NCI-H1694 (cell line): ENCODE measurements at places on chromosomes 5 and 9.
A peak's percentile ranks its signal among the peaks of the same experiment; 100 is the strongest.

GRCh38 chr9:126363847-126364671, 37.4 kb downstream of the MVB12B start:
- DNase-seq = no peak

- DNase-seq = no peak
These were observed 241.4 kb upstream of the IL12B start for GRCh38 chr5:159571501-159572244.

DNA sequence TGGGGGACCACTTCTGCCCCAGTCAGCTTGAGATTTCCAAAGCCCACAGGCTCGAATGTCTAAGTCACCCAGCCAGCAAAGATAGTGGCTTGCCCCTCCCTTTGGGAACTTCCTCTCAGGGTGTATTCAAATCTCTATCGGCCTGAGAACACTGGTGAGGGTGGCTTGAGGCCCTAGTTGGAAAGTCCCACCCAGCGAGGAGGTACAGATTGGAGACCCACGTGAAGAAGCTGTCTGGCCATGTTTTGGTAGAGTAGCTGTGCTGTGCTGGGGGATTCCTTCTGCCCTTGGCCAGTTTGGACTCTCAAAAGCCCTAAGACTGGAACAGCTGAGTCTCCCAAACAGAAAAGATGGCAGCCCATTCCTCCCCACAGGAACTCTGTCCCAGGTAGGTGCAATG, 172.7 kb upstream of the RIOK2 start:
- no peak for DNase-seq

GRCh38 chr5:179301376-179301775, 43.9 kb downstream of the ADAMTS2 start:
- no peak for DNase-seq

GRCh38 chr5:128774605-128775004, 190.7 kb upstream of the SLC27A6 start:
- DNase-seq = no peak

- DNase-seq = no peak
These were observed 6.2 kb downstream of the COX7C start for GRCh38 chr5:86623785-86624483.

DNA sequence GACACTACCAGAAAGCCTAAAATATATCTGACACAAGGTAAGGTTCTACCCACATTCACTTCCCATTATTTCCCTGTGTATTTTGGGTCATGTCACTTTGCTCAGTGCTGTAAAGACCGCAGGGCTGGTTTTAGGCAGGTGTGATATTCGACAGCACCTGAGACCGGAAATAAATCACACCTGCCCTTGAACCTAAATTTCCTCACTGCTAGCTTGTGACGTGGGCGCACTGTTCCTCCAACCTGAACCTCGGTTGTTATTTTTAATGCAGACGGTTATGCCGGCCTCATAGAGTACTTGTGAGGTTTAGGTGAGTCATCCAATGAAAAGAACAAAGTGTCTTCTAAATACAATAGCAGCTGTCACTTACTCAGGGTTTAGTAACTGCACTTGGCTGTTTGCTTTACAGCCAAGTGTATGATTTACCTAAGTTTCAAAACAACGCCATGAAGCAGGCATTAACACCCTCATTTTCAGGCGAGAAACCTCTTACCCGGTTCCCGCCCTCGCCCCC, 20.7 kb upstream of the ZNF782 start:
- no peak for DNase-seq

DNA sequence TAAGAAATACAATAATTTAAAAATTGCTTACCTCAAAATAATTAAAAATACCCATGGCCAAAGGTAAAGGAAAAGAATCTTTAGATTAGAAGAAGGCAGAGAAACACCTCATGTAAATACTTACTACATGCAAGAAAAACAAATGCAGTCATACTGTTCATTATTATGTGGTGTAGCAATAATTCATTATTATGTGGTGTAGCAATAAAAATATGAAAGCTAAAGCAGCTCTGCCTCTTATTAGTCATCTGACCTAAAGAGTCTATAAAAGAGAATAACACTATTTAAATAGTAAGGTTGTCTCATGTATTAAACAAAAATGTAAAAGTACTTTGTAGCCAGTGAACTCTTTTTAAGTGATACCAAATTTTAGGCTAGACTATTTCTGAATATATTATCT, 6.6 kb downstream of the DTWD2 start:
- DNase-seq = no peak

DNA sequence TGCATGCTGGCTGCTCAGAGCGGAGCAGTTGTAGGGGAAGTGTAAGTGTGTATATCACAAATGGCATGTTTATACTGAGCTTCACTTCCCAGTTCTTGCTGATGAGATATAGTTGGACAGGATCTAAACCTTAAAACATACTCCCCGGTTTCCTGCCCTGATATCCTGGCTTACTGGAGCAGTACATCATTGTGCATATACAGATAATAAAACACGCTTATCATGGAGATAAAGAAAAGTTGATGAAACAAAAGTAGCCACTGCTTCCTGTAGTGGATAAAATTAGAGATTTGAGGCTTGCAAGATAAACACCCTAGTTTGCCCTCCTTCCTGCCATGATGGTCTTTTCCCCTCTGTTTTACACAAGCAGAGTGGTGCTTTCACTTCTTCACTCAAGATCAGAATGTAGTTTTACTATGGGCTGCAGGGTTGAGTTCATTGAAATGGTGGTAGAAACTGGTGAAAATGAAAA, 15.0 kb downstream of the NPR3 start:
- no peak for DNase-seq

DNA sequence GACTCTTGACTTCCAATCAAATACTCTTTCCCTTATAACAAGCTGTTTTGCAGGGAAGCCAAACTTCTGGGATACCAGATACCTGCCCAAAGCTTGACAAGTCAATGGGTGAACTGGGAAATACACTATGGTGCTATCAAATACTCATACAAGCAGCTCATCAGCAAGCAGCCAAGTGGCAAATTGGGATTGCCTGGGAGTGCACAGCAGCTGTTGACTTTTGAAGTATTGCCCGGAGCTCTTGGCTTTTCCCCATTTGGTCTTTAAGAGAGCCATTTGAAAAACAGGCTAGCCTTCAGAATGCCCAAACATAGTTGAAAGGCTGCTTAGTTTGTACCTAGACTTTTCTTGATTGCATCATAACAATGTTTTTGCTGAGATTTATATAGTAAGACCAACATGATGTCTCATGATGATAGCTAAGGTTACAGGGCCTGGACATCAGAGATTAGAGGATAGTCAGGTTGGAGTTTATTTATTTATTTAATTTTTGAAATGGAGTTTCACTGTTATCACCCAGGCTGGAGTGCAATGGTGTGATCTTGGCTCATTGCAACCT, 210.1 kb upstream of the ZNF608 start:
- DNase-seq = peak; percentile 31

GRCh38 chr5:179668391-179668790, 12.4 kb downstream of the CBY3 start:
- peak; percentile 35 for DNase-seq

DNA sequence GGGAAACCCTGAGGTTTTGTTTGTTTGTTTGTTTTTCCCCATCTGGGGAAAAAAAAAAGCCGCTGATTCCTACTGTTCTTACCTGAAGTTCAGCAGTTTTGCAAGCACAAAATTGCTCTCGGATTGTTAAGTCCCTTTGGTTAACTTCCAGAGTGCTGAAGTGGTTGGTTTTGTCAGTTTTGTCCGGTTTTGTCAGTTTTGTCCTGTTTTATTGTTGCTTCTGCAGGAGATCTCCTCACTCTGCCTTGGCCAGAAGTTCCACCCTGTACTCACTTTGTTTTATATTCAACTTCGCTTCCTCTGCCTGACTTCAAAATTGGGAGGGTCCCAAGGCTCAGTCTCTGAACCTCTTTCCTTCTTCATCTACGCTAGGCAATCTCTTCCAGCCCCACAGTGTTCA, 14.4 kb downstream of the ZNF346 start:
- DNase-seq = no peak

DNA sequence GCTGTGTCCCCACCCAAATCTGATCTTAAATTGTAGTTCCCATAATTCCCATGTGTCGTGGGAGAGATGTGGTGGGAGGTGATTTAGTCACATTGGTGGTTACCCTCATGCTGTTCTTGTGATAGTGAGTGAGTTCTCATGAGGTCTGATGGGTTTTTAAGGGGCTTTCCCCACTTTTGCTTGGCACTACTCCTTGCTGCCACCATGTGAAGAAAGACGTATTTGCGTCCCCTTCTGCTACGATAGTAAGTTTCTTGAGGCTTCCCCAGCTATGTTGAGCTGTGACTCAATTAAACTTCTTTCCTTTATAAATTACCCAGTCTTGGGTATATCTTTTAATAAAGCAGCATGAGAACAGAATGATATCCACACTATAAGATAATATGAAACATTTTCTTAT, 1023.4 kb downstream of the TLE4 start:
- no peak for DNase-seq

DNA sequence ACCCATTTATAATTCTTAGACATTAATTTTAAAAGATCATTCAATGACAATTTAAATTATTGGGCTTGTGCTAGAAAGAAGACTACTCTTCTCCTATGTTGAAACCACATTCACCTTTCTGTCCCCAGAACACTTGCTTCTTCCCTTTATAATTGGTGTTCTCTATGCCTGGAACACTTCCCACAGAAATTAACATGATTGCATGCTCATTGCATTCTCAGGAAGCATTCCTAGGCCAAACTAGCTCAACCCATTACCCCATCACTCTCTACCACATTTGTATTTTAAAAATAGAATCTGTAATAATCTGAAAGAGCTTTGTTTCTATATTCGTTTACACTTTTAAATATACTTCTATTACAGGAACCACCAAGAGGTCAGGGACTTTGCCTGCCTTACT, 184.7 kb downstream of the MEF2C start:
- no peak for DNase-seq

- peak; percentile 82 for DNase-seq
These were observed 147.1 kb downstream of the ZNF608 start for GRCh38 chr5:124599028-124599973.

DNA sequence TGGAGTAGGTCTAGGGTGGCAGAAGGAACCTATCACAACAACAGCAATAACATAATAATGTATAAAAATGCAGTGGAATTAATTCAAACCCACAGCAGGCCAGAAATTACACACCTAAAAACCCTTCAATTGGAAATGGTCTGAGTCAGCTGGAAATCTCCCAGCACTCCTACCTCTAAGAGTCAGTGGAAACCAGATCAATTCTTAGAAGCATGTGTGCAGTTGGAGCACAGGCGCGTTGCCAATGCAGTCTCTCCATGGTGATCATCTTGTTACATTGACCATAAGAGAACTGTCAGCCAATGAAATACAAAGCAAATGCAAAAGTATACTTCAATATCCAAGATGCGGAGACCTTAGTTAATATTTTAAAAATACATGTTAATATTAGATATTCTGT, 15.1 kb upstream of the CSNK1G3 start:
- DNase-seq = no peak

GRCh38 chr9:135167849-135168655, 80.6 kb downstream of the OLFM1 start:
- no peak for DNase-seq

GRCh38 chr5:136781464-136781863, 416.1 kb upstream of the TRPC7 start:
- DNase-seq = no peak

DNA sequence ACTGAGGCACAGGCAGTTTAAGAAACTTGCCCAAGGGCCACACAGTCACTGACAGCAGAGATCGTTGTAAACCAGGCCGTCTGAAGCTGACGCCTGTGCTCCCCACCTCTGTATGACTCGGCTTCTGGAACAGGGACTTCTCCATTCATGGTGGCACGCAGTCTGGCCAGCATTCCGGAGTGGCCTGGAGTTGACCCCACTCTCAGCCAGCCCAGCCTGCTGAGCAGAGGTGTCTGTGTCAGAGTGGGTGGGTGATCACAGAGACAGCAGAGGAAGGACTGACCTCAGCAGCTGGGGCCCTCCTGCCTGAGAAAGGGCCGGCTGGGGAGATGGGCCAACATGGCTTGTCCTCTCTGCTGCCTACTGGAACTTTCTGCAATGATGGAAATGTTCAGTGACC, 12.6 kb downstream of the LRSAM1 start:
- DNase-seq = no peak

GRCh38 chr5:150052956-150053712, 33.2 kb downstream of the CSF1R start:
- no peak for DNase-seq

- DNase-seq = peak; percentile 11
These were observed 10.2 kb downstream of the MAMDC2 start for GRCh38 chr9:70053864-70054263.

GRCh38 chr9:88537761-88538091, 2.7 kb downstream of the NXNL2 start:
- no peak for DNase-seq

DNA sequence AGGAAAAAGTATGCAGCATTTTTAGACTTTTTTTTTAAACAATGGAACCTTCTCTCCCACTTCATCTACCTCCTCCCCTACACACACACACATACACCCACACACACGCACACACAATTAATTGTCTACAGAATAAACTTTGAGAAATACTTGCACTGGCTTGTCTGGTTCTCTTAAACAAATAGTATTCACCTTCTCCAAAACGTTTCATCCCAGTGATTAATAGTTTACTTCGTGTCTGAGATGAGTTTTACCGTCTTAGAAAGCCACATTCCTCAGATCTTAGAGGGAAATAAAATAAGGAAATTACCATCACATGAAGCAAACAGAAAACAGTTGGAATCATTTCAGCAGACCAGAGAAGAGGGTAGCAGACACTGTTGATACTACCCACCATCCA, 570.6 kb upstream of the CLINT1 start:
- DNase-seq = no peak

GRCh38 chr9:112728401-112728800, 10.5 kb upstream of the INIP start:
- no peak for DNase-seq

- no peak for DNase-seq
These were observed 868.5 kb downstream of the MAT2B start for GRCh38 chr5:164373876-164374275.

DNA sequence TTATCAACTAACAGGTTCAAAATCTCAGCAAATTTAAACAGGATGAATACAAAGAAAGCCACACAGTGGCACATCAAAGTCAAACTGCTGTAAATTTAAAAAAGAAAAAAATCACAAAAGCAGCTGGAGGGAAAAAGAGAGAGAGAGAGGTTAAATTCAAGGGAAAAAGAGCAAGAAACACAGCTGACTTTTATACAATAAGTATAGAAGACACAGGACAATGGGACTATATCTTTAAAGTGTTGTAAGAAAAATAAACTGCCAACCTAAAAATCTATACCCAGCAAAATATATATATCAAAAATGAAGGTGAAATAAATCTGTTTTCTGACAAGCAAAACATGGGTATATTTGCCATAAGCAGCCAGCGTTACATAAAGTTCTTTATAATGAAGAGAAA, 261.5 kb downstream of the TLE1 start:
- DNase-seq = no peak

DNA sequence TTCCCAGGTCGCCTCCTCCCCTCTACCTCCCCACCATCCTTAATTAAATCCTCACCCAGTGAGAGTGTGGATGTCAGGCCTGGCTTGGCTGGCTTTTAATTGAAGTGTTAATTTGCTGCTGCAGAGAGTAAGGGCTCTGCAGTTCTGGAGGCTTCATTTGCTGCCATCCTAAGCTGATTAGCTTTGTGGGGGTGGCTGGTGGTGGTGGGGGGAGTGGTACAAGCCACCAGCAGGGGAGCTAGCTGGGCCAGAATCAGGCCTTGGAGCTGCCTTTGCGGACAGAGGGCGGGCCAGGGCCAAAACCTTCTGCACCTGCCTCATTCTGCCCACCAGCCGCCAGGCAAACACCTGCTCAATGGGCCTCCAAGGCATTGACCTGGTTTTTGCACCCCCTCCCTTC, 26.8 kb upstream of the TIFAB start:
- DNase-seq = no peak
